ENCODE measurements at places on chromosomes 7 and 10.

DNA sequence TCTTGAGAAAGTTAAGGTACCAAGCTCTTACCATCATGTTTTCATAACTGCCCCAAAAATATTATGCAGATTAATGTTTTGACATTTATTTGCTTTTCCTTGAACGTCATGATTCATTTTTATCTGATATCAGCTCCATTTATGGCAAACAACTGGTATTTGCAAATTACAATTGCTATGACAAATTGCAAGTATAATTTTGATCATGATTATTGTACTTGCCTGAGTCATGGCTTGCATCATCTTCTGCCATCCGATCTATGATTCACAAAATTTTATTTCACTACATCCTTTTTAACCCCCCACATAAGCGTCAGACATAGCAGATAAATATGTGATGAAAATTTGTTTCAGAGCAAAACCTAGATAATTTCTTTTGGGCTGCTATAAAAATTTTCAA is 155.0 kb downstream of the STK31 start:
- DNase-seq: no peak

GRCh38 chr7:291373-292092 is 1.6 kb downstream of the FOXL3 start:
- DNase-seq: no peak

- no peak for DNase-seq
Observed at GRCh38 chr10:8912108-8912507, 857.6 kb downstream of the GATA3 start.

- no peak for DNase-seq
Observed at GRCh38 chr10:112298581-112298980, 15.4 kb downstream of the TECTB start.

DNA sequence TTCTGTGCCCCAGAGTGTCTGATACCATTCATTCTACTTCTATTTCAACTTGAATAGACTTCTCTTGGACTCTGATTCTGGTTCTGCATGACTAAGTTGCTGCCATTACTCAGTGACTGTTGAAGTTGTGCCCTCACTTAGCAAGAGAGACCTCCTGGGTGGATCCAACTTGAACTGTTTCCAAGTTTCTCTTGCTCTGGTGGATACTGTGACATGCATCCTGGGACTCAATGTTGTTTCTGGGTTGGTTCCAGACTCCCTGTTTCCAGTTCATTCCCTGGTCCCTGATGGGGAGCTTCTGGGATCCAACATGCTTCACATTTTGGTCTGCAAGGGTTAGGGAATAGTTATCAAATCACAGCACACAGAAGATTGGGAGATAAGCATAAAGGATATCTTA is 26.2 kb upstream of the PRPF18 start:
- DNase-seq: no peak
